Right ventricle myocardium superior (tissue), 1 donor: ENCODE measurements at places on chromosomes 5 and 9.

GRCh38 chr9:76552751-76553455, 93.9 kb downstream of the GCNT1 start:
- DNase-seq: no peak

DNA sequence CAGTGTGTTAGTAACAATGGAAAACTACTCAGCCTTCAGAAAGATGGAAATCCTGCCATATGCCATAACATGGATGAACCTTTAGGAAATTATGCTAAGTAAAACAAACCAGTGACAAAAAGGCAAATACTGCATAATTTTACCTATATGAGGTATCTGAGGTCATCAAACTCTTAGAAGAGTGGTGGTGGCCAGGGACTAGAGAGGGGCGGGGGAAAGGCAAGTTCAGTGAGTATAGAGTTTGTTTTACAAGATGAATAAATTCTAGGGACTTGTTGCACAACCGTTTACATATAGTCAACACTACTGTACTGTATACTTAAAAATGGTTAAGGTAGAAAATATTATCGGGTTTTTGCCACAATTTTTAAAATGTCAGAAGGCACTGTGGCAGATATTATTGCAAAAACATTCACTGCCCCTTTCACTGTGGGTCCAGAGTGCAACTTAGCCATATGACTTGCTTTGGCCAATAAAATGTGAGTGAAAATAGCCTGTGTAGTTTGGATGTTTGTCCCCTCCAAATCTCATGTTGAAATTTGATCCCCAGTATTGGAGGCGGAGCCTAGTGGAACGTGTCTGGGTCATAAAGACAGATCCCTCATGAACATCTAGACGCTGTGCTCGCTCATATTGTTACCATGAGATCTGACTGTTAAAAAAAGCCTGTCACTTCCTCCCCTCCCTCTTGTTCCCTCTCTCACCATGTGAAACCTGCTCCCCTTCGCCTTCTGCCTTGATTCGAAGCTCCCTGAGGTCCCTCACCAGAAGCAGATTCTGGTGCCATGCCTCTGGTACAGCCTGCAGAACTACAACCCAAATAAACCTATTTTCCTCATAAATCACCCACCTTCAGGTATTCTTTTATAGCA, 9.5 kb downstream of the ZNF367 start:
- no peak for DNase-seq

- peak; percentile 24 for DNase-seq
Measured at GRCh38 chr5:1661831-1662558, 137.6 kb downstream of the MRPL36 start.

DNA sequence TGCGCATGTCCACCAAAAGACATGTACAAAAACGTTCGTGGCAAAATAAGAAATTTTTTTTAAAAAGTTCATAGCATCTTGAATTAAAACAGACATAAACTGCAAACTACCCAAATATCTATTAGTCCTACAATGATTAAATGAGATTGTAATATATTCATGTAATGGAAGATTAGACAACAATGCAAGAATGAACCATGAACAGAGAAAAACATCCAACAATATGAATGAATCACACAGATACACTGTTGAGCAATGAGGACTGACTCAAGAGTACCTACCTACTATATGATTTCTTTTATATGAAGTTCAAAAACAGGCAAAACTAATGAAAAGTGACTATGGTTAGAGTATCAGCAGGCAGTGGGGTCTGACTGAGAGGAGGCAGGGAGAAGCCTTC, 17.9 kb upstream of the CTNNAL1 start:
- DNase-seq: no peak

GRCh38 chr9:92717201-92718085, 47.2 kb downstream of the BICD2 start:
- DNase-seq: no peak

- no peak for DNase-seq
Measured at GRCh38 chr5:57698802-57699201, 216.2 kb upstream of the ACTBL2 start.

GRCh38 chr5:147452165-147452811, 57.6 kb downstream of the DPYSL3 start:
- DNase-seq: peak; percentile 43

DNA sequence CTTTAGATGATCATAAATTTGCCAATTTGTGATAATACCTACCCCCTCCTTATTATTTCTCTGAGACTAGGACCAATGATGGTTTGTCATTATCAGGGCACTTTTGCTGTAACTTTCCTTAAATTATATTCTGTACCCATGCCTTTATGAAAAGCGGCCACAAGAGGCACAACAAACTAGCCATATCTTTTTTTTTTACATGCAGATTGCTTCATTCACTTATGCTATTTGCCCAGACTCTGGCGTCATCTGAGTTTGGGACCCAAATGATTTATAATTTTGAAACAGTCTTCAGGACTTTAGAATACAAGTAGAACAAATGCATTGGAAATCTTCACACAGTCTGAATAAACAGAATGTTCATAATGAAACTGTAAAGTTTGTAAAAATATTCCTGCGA, 408.1 kb downstream of the MAT2B start:
- no peak for DNase-seq

DNA sequence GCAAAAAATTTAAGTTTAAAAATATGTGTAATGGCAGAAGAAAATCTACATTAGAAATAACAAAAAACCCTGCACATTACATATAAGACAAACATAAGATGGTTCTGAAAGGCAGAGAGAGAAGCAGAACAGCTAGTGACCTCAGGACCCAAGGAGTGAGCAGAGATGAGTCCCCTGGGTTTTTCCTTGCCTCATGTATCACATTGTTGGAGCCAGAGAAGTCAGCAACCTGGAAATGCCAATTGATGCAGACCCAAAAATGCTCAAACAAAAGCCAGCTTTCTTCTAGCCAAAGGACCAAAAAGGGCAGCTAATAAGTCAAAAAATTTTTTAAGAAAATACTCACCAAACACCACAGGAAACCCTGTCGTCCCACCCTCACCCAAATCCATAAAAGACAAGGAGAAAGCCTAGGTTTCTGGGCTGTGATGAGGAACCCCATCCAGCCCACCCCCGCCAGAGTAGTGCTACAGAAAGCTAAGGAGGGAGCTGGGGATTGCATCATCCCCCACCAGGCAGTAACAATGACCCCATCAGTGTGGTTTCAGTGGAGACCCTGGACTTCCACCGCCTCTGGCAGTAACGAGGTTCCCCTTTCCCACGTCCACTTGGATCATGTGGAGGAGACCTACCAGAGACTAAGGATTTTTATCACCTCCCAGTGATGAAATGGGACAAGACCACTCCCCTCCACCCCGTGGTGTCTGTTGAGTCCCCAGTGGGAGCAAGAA, 17.6 kb downstream of the DENND1A start:
- DNase-seq: no peak

DNA sequence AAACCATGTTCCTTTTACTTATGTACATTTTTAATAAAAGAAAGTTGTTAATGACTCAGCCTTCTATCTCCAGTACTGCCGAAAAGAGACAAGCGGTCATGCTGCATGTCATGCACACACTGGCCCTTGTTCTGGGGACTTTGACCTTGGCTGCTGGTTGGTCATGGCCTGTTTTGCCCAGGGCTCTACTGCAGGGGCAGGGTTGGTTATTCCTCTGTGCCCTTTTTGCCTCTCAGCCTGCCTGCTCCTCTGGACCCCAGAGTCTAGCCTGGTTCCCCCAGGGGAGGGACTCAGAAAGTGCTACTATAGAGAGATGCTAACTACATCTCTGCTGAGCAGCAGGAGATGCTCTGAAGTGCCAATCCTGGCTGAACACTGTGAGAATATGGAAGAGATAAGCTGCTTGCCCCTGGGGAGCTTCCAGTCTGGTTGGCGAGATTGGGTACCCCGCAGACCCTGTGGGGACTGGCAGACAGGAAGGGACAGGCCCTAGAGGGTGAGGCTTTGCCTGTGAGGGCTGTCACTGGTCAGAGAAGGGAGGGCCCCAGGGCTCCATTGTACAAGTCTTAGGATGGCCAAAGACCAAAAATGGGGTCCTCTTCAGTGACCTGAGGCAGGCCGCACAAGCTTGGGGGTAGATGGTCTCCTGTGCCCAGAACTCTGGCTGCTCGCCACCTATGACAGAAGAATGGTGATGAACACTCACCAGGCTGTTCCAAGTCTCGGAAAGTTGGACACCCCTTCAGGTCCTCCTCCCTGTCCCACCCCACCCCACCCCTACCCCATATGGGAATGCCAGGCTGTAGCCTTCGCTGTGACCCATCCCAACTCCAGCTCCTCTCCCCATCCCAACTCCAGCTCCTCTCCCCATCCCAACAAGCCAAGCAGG, 14.3 kb downstream of the IRF1 start:
- DNase-seq: no peak

- no peak for DNase-seq
Measured at GRCh38 chr5:176774216-176775171, 35.9 kb upstream of the UNC5A start.

DNA sequence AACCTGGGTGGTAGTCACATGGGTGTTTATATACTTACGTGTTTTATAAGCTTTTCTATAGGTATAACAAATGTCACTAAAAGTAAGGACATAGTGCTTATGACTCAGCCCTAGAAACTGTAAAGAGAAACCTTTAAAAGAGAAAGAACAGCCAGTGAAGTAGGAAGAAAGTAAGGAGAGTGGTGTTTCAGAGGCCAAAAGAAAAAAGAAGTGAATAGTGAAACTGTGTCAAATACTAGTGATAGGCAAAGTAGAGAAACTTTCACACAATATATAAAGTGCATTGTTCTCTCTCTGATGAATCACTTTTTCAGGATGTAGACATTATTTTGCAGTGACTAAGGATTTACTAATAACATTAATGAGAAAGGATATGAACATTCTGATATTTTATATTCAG, 74.2 kb upstream of the SUSD1 start:
- no peak for DNase-seq

DNA sequence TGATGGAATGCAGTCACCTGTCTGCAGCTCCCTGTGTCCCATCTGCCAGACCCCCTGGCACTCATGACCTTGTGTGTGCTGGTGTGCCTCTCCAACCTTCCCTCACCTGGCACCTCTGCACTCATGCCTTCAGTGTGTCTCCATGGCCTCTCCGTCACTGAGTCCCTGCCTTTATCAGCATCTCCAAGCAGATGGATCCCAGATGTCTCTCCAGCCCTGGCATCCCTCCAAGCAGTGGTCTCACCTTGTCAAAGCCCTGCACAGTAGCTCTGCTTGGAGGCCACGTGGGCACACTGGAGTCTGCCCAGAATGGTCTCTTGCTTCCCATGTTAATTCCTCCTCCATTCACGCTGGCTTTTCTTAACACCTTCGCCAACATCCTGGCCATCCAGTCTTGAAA, 84.8 kb downstream of the DAP start:
- DNase-seq: no peak
